Dermis lymphatic vessel endothelial cell (primary cell): ENCODE measurements at places on chromosomes 4 and X. TPM values are rescaled to one million over a fixed set of nuclear protein-coding genes. Genes with fewer than 3 reads are reported as not detected.

Gene CT47B1
- total RNA-seq: not detected in 2 replicates

Gene DCAF8L2
- total RNA-seq: not detected in 2 replicates

Gene PNMA3
- total RNA-seq: not detected in 2 replicates

Gene MAGEA1
- total RNA-seq: not detected in 2 replicates
